ENCODE measurements at places on chromosomes 11 and 22.
A peak's percentile ranks its signal among the peaks of the same experiment; 100 is the strongest.

GRCh38 chr22:22877523-22878210 is 9.9 kb upstream of the IGLL5 start:
- DNase-seq: peak; percentile 26

GRCh38 chr11:111793863-111794262 is 27.7 kb upstream of the PPP2R1B start:
- peak; percentile 21 for DNase-seq

DNA sequence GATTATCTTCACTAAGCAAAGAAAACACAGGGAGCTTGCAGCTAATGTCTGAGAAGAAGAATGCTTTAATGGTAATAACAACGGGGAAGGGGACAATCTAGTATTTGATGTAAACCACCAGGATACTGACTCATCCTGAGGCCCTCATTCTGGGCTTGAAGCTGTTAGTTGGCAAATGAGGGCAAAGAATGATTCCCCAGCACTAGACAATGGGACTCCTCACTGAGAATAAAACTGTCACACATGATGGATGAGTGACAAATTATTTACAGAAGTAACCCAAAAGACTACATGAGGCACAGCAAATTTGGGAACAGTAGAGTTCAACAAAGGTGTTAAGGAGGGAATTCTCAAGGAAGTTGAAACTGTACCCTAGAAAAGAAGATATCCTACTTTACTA is 76.3 kb downstream of the FAM168A start:
- DNase-seq: no peak

DNA sequence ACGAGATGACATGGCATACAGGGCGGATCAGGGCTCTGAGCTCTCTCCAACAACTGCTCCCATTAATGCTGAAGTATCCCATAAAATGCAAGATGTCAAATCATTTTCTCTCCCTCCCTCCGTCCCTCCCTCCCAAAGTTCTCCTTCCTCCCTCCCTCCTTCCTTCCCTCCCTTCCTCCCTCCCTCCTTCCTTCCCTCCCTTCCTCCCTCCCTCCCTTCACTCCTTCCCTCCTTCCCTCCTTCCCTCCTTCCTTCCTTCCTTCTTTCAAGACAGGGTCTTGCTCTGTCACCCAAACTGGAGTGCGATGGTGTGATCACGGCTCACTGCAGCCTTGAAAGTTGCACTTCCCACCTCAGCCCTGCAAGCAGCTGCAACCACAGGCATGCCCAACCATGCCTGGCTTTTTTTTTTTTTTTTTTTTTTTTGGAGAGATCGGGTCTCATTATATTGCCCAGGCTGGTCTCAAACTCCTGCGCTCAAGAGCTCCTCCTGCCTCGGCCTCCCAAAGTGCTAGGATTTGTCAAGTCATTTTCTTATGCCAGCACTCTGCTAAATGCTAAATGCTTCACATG is 38.2 kb downstream of the TXN2 start:
- no peak for DNase-seq

- DNase-seq: no peak
These were observed 439.0 kb upstream of the CCDC90B start for GRCh38 chr11:83725269-83725560.

GRCh38 chr22:49670456-49671330 is 157.0 kb downstream of the BRD1 start:
- DNase-seq: no peak

DNA sequence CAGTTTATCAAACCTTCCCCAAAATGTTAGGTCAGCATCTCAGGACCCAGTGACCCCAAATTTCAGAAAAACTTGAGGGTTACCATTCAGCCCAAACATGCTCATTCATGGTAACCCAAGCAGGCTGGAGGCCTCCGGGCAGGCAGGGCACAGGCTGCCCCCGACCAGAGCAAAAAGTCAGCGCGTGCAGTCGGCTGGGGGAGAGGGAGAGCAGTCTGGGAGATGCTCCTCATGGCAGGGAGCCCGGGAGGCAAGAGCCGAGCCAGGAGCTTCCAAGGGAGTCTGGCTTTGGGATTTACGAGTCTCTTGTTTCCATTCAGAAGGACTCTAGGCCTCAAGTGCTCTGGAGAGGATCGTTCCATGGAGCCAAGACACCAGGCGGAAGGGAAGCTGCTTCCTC is 45.7 kb downstream of the RPUSD4 start:
- no peak for DNase-seq

DNA sequence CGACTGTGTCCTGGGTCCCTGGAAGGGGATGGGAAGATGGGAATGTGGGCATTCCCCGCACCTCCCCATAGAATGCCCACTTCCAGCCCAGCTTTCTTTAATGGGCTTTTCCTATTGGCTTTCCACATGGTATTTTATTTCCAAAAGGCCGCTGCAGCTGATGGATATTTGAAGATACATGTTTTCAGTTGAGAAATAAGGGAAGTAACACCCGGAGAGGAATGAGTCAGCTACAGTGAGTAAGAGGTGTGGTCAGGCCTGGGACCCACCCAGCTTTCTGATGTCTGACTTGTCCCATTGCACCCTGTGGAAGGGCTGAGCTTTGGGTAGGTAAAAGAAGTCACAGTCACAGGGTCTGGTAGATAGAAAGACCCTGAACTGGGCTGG is 476.9 kb downstream of the MIAT start:
- no peak for DNase-seq

GRCh38 chr11:26575946-26576345 is 3.9 kb upstream of the MUC15 start:
- no peak for DNase-seq

- no peak for DNase-seq
These were observed 2413.8 kb upstream of the RAG2 start for GRCh38 chr11:39011797-39012196.

DNA sequence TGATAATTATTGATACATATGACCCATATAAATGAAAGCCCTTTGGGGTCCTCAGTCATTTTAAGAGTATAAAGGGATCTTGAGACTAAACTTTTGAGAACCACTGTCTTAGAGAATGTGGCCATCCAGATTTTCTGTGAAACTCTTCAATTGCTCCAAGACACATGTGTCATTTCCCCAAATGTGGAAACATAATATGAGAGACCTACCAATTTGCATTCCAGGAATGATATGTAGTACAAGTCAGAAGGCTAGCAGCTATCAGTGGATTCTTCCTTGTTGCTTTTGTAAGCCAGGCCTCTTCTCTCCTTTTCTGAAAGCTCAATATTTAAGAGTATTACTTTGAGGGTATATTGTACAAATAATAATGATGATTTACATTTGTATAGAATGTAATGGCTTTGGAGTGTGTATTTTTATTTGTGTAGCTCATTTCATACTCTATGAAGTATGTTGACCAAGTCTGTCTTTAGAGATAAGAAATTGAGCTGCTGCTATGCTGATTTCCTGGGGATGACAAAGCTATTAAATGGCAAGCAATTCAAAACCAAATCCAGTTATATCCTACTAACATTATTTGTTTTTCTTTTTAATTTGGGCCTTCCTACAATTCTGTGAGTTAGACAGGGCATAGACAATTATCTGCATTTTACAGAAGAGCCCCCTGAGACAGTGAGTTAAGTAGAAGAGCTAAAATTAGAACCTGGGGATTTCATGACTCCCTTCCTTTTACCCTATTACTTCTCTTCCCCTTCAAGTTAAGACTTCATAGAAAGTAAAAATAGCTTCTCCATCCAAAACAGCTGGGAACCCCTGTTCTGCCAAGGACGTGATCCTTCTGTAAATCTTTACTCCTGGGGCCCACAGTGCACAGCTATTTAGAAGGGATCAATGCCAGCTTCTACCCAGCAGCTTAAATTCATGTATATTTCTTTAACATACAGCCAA is 131.9 kb downstream of the WNT11 start:
- DNase-seq: no peak

DNA sequence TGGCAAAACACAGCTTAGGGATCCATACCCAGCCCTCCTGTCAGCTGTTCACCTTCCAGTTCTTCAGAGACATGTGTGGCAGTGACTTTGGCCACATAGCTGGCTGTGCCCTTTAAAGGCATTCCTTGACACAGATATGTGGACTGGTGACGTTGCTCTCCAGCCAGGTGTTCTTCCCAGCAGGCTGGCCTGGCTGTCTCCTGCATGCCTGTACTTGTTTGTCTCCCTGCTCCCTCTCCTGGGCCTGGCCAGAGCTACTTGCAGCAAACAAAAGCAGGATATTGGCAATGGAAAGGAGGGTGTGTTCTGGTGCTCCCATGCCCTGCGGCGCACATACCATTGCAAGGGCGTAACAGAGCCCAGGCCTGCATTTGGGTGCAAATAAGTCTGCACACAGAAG is 38.3 kb downstream of the PIK3IP1 start:
- DNase-seq: no peak

GRCh38 chr11:67195971-67196456 is 70.3 kb upstream of the GRK2 start:
- no peak for DNase-seq

GRCh38 chr11:12723421-12724300 is 49.4 kb downstream of the TEAD1 start:
- peak; percentile 61 for DNase-seq

GRCh38 chr11:69333149-69333710 is 39.3 kb downstream of the MYEOV start:
- DNase-seq: no peak

DNA sequence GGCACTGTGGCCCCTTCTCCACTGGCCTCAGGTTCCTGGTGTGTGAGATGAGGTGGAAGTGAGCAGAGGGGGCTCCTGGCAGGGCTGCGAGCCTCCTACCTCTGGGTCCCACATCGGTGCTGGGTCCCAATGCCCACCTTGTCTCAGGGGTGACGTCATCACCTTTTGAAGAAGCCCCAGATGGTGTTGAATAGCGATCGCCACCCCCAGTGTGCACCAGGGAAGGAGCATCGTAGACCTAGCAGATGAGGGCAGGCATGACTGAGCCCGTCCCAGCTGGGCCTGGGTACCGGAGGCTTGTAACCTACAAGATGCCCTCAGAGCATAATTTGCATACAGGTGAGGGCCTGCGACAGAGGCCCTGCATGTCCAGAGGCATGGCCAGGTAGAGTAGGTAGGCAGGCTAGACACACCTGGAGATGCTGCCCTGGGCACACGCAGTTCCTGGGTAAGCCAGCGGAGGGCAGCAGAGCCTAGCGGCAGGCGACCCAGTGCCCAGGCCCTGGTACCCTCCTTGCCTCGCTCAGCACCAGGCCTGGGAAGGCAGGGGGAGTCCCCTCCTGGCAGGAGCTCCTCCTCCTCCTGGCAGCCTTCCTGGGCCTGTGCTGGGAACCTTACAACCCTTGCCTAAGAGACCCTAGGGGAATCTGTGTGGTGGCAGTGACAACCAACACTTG is 52.5 kb downstream of the TPCN2 start:
- peak; percentile 51 for DNase-seq

DNA sequence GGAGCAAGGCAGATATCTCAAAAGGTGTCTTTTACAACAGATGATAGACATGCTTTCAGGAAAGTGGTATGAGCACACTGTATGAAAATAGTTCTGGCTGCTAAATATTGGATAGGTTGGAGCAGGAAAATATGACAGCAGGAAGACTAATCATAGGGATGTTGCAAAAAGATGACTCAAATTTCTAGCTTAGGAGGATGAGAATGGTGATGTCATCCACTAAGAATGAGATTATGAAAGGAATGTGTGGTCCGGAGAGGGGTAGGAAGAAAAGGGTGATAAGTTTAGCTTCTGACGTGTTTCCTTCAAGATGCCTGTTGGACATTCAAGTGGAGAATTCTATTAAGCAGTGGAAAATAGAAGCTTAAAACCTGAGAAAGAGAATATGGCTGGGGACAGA is 46.4 kb downstream of the RCN1 start:
- DNase-seq: no peak

- no peak for DNase-seq
These were observed 57.7 kb downstream of the SHANK2 start for GRCh38 chr11:71194710-71195109.

GRCh38 chr11:84165139-84165538 is 879.0 kb upstream of the CCDC90B start:
- DNase-seq: no peak

DNA sequence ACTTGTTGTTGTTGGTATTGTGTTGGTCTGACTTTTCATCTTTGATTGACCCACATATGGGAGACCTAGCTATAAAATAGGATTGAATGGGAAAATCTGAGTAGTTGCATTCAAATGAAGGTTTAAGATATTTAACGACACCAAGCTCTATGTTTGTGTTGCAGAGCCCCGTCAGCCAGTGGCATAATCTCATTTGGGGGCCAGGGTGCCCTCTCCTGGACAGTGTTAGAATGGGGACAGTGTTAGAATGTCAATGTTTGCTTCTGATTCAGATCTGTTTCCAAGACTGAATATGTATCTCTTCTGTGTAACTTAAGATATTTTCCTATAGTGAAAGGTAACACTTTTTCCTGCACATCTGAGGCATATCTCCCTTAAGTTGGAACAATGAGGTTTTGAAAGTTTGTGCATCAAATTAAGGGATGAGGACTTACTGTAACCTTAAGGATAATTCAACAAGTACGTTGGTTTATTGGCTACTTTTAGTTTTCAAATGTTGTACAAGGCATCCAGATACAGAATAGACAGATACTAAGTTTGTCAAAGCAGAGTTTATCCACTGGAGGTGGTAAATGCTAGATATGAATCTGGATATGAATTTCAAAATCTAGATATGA is 5.3 kb upstream of the OR52M1 start:
- no peak for DNase-seq

DNA sequence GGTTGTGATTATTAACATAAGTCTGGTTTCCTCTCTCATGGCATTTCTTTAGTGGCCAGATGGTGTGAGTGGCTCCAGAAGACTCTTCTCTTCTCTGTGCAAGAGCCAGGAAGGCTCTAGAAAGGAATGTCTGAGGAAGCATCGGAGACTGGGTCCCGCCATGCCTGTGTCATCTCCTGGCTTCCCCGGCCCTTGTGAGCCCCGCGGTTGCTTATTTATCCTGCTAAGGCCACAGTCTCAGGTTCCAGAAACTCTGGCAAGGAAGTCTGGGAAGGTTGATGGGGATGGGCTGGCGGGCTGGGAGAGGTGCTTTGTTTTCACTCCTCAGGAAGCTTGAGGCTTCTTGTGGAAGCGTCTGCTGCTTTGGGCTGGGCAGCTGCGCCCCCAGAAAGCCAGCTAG is 18.9 kb downstream of the BCR start:
- no peak for DNase-seq

- DNase-seq: no peak
These were observed 733 bp downstream of the TRIM5 start for GRCh38 chr11:5684036-5684645.

DNA sequence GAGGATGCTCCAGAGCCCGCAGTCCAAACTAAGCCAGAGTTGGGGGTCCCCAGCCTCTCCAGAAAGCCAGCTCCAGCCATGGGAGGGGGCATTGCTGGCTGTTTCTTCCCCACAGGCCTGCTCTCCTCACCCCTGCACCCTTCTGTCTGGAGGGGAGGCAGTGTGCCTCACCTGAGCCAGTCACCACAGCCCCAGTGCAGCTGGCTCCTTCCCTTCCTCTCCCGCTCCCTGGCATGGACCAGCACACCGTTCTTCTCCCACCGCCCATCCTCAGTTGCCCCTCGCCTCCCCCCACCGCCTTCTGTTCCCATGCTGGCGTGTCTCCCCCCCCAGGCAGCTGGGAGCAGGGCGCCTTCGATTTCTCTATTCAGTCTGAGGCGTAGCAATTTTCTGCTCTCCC is 110.5 kb upstream of the THY1 start:
- no peak for DNase-seq

DNA sequence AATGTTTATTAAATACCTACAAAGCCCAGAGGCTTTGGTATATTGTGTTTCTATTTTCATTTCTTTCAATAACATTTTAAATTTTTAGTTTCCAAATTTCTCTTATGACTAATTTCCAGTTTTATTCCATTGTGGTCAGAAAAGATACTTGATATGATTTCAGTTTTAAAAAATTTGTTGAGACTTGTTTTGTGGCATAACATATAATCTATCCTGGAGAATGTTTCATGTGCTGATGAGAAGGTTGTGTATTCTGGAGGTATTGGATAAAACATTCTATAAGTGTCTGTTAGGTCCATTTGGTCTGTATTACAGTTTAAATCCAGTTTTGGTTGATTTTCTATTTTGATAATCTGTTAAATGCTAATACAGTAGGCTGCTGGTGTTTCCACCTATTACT is 9.8 kb upstream of the RAG1 start:
- DNase-seq: no peak

Data from left renal pelvis (tissue), 4 donors.